ENCODE measurements at places on chromosomes 3 and 15. TPM values are rescaled to one million over a fixed set of nuclear protein-coding genes. Genes with fewer than 3 reads are reported as not detected.

DNA sequence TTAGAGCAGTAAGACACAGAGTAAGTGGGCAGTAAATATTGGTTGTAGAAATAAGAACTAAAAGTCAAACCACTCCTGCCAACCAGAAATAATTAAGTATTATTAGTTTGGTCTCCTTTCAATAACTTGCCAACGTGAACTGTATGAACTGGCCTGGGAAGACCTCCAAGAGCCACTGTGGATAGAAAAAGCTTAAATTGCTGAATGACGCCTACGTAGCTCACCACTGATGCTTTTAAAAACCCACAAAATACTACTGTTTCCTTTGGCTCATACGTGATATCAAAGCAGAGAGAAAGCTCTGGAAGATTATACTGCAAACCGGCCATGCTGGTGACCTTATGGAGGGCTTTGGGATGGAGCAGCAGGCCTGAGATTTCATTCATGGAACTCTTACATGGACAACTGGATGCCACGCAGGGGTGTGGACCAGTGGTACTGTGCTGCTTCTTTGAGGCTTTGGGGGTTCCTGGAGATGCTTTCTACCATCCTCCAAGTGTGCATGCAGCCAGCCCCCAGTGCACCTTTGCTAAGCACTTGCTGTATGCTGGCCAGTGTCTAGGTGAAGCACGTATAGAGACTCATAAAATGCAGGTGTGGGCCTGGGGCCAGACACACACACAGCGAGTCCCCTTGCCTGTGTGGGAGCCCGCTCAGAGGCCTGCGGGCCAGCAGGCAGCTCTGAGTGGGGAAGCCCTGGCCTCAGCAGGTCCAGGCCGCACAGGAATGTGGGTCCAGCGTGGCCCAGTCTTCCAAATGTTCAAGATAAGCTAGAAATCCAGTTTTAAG is 66.8 kb downstream of the ABTB1 start:
- DNase-seq = no peak

DNA sequence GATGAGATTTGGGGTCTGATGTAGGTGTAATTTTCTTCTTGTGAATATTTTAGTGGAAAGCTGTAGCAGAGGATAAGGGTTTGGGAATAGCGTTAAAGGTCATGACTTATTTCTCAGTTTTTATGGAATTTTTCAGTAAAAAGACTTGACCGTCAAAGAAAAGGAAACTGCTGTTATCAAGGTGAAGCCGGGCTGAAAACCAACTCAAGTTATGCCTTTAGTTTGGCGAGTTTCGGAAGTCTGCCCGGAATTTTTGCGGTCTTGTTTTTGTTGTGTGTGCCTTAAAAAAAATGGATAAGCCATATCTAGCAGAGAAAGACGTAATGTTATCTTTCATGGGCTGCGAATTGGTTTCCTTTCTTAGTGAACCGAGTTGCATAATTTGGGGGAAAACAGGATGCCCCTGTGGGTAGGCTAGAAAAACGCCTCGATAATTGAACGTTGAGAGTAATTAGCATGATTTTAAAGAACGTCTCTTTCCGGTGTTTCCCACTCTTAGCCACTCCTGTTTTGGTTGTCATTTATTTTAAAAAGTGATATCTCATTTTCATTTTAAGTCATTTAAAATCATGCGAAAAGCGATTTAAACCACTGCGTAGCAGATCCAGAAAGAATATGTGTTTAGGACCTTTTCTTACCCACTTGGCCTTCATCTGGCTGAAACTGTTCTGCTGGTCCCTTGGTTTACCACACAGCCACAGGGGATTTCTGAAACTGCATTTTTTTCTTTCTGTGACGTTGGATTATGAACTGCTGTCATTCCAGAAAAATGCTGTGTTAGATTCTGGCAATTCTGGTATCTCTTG is 1.1 kb downstream of the NFKBIZ start:
- peak; percentile 59 for DNase-seq

DNA sequence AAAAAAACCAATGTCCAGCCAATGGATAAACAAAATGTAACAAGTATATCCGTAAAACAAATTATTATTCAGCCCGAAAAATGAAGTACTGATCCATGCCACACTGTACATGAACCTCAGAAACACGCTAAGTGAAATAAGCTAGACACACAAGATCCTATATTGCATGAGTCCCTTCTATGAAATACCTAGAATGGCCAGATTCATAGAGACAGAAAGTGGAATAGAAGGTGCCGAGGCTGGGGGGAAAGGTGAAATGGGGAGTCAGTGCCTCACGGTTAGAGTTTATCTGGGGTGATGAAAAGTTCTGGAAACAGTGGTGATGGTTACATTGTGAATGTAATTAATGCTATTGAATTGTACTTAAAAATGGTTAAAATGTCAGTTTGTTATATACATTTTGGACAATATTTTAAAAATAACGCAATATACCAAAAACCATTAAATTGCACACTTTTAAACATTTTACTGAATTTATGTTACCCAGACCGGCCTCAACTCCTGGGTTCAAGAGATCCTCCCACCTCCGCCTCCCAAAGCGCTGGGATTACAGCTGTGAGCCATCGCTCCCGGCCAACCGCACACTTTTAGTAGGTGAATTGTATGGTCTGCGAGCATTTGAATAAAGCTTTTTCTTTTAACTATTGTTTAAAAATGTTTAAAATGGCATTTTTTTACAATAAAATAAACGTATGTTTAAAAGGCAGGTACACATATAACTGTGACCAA is 2.1 kb downstream of the RNF168 start:
- DNase-seq = no peak

DNA sequence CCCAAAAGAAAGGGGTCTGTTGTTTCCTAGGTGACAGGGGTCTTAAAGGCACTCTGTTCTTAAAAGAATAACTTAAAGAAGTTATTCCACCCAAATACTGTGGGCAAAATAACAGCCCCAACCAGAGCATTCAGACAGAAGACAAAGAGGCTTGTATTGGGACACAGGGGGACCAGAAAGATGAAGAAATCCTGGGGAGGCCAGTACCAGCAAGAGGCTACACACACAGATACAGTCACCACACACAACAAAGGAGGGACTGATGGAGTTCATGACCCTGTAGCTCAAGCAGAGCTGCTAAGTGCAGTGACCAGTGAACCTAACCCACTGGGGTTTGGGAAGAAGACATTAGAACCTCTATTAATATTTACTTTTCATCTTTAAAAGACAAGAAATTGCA is 59.0 kb downstream of the MTHFS start:
- no peak for DNase-seq

GRCh38 chr3:171991166-171991565 is 48.2 kb upstream of the FNDC3B start:
- no peak for DNase-seq

SHQ1 gene
- polyA plus RNA-seq = 16.9 TPM

DNA sequence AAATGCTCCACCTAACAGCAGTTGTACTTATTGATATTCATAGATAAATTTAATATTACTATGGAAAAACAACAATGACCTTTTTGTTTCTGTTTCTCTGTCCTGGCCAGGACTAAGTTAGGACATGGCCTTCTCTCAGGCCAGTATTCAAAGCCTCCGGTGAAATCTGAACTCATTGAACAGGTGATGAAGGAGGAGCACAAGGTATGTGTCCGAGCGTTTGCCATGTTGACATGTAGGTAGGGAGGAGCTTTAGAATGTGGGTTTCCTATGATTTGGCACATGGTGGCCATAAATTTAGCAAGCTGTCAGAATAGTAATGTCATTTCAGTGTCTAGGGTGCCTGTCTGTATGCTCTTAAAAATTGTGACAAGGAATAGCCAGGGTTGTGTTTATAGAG is 77.7 kb downstream of the USP13 start:
- no peak for DNase-seq

DNA sequence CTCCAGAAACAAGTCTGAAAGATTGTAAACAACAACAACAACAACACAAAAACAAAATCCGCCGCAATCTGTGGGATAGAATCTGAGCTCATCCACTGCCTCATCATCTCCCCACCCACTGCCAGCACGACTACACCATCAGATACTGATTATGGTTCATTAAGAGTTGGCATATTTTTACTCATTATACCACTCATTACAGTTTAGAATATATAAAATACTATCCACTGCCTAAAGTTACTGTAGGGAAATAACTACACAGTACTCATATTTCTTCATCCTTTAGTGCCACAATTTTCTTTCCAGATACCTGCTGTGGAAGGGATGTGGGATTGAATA is 152.5 kb upstream of the PEX5L start:
- DNase-seq = no peak
